T-helper 9 cell (primary cell): ENCODE measurements at places on chromosomes 16 and 17.

GRCh38 chr16:68090130-68090529, 5.0 kb downstream of the NFATC3 start:
- DNase-seq = no peak

GRCh38 chr17:57622683-57623433, 122.2 kb downstream of the CCDC182 start:
- no peak for DNase-seq

DNA sequence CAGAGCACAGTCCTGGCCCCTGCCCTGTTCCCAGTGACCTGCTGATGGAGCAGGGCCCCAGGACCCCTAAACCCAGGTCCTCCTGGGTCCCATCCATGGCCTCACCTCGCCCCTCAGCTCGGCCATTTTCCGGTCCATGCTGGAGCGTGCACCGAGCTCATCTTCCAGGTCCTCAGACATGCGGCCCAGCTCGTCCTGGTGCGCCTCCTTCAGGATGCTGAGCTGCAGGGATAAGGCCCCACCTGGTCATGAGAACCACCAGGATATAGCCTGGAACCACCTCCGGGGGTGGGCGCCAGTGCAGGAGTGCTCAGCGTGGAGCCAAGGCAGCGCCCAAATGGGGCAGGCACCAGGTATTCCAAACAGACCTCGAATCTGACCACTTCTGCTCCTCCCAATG, 17.9 kb downstream of the CCDC102A start:
- no peak for DNase-seq

- DNase-seq = no peak
Measured at GRCh38 chr17:83199500-83200201, 120.2 kb downstream of the METRNL start.

DNA sequence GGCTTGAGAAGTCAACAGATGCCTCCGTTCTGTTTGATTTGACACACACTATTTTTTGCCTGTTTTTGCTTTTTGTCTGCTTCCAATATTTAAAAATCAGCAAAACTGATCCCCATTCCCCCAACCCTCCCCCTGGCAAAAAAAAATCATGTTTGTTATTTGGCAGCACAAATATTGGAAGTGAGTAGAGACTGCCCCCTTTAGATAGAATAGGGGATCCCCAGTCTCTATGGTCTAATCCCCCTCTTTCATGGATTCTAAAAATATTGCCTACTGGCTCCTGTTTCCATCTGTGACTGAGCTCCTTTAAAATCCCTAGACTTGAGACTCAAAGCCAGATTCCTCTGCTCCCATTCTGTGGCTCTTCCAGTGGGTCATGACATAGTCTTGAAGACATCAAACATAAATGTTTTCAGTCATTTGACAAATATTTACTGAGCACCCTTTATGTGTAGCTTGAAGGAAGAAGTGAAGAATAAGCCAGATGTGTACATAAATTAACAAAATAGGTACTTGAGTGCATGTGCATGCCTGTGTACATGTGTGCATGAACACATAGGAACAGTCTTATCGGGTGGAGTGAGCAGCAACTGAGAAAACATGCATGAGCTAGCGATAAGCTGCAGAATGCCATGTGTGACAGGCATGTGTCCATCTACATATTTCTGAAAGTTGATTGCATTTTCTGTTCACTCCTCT, 101.2 kb downstream of the SALL1 start:
- DNase-seq = no peak

- DNase-seq = no peak
Measured at GRCh38 chr16:10122546-10122945, 59.7 kb downstream of the GRIN2A start.

- DNase-seq = no peak
Measured at GRCh38 chr16:51497541-51498211, 346.6 kb upstream of the SALL1 start.

DNA sequence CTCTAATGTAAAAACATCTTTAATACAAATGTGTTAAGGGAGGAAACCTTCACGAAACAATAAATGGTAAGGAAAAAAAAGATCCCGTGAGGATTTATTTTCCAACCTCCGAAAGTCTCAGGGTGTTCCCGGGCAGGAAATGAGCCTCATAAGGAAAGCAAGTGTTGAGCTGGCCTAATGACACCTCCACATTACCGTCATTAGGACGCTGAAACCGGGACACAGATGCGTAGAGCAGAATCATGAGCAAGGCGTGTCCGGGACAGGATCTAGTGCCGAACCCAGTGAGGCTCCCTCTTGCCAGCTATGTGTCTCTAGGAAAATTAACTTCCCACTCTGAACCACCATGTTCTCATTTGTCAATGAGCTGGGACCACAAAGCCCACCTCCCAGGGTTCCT, 22.7 kb upstream of the CYTH1 start:
- DNase-seq = no peak

DNA sequence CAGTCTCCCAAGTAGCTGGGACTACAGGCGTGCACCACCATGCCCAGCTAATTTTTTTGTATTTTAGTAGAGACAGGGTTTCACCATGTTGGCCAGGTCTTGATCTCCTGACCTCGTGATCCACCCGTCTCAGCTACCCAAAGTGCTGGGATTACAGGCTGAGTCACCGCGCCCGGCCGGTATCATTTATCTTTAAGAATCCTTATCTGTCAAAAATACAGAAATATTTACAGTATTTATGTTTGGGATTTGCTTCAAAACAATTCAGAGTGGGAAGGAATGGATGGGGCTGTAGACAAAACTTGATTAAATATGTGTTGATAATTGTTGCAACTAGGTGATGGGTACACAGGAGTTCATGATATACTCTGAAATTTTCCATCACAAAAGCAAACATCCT, 2.9 kb downstream of the BECN1 start:
- no peak for DNase-seq

- DNase-seq = no peak
Measured at GRCh38 chr16:84131117-84131516, 13.9 kb downstream of the HSDL1 start.

DNA sequence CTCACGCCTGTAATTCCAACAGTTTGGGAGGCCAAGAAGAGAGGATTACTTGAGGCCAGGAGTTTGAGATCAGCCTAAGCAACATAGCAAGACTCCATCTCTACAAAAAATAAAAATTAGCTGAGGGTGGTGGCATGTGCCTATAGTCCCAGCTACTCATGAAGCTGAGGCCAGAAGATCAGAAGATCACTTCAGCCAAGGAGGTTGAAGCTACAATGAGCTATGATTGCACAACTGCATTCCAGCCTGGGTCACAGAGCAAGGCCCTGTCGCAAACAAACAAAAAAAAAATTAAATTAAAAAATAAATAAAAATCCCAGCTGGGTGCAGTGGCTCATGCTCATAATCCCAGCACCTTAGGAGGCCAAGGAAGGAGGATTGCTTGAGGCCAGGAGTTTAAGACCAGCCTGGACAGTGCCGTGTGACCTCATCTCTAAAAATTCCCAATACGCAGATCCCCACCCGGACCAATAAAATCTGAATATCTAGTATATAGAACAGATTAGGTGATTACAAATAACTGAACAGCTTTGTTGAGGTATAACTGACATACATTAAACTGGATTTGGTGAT, 18.2 kb upstream of the ATF7IP2 start:
- DNase-seq = no peak

DNA sequence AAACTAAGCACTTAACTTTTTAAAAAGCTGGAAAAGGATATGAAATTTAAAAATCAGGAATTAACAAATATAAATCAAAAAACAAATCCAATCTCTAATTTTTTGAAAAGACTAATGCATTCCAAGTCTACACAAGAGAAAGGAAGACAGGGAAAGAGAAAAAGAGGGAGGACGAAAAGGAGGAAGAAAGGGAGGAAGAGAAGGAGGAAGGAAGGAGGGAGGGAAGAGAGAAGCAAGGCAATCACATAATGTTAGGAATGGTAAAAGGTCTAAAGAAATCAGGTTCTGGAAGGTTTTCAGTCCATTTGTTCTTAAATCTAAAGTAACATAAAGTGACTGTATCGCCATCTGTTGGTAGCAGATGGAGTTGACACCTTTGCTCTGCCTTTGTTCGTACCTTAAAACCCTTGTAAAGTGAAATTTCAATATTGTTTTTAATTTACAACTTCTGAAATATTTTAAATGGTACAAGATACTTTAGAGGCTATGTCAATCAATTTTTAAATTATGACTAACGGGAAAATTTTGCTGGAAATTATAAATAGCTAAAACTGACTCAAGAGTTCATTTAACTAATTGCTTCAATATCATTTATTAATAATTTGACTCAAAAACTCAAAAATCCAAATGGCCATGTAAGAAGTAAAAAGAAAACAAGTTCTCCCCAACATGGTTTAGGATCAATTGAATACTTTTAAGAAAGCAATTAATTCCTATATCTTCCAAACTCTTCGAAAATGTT, 20.4 kb upstream of the CDYL2 start:
- no peak for DNase-seq

- DNase-seq = no peak
Measured at GRCh38 chr17:40000161-40000560, 15.1 kb upstream of the CSF3 start.

GRCh38 chr17:34499576-34499975, 79.8 kb upstream of the TMEM132E start:
- no peak for DNase-seq

GRCh38 chr16:73122604-73123391, 74.9 kb upstream of the ZFHX3 start:
- no peak for DNase-seq

DNA sequence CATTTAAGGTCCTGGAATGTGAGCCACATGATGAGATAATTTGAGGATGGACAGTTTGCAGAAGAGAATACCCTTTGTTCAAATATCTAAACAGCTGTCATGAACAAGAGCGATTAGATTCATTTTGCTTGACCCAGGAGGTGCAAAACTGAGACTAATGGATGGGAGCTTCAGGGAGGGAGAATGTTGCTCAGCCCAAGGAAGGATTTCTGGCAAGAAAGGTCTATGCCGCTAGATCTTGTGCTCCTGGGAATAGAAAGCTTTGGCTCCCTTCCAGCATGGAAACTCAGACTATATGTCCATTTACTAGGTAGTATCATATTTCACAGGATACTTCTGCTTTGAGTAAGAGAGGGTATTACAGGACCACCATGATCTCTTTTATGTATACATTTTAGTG, 14.8 kb upstream of the CDH11 start:
- no peak for DNase-seq
